ENCODE measurements at places on chromosomes 1 and 21.

- no peak for DNase-seq
Measured at GRCh38 chr1:228833911-228834688, 98.8 kb downstream of the RHOU start.

DNA sequence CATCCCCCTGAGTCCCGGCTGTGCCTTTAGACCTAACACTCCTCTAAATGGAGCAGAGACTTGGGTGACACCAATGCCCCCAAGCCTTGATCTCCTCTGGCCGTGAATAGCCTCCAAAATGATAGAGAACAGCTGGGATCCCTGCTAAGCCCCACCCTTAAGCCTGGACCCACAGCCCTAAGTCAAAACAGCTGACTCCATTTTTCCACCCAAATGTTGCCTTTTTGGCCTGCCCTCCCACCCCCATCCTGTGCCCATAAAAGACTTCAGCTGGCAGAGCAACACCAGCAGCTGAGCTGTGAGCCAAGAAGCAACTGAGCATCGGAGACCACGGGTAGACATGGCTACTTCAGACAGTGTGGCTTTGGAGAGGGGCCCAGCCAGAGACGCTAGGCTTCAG is 420.8 kb downstream of the NPHP4 start:
- no peak for DNase-seq

DNA sequence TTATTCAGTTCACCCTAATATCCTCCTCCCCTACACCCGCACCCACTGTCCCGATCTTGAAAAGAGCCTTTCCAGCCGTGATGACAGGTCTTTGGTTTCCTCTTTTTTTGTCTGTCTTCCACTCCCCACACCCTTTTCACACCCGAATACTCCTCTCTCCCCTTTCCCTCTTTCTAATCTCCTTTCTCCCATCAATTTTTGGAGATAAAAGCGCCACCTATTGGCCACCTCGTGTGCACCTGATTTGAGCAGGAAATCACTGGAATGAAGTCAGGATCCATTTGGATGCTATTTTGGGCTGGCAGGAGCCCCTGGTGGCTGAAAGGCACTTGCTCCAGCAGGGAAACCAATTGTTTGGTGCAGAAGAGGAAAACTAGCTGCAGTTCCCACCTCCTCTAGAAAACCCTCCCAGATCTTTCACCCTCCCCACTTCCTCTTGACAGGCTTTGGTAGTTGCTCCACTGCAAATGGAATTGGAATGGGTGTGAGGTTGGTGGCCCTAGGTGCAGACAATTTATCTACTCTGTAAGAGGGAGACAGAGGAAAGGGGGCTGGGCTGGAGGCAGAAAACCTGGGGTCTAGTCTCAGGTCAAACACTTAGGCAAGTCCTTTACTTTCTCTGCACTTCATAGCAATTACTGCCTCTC is 8.4 kb downstream of the FOXE3 start:
- no peak for DNase-seq

- no peak for DNase-seq
Measured at GRCh38 chr1:85327759-85328158, 51.3 kb upstream of the BCL10 start.

GRCh38 chr1:56436912-56437417 is 142.4 kb downstream of the PLPP3 start:
- DNase-seq: no peak

DNA sequence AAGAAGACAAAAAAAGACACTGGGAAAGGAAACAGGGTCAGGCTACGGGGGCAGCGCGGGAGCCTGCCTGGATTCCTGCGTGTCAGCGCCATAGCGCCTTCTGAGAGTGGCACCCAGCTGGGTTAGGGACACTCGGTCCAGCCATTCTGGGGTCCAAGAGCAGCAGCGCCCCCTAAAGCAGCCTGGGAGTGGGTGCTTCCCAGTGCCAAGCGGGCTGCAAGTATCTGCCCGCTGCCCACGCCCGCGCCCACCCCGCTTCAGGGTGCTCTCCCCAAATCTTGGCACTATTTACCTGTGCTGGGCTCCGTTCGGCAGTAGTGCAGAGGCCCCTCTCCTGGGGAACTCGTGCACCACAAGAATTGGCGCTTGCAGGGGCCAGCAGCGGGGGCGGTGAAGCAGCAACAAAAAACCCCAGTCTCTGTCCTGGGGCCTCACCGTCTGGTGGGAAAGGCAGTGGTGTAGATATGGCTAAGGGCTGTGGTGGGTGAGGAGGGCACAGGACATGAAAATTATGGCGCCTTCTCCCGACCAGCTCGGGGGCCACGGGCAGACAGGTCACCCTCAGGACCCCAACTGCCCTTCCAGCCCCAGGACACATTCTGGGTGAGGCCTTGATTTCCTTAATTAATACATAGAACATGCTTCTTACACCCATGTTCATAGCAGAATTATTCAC is 24.1 kb upstream of the LBR start:
- DNase-seq: no peak

DNA sequence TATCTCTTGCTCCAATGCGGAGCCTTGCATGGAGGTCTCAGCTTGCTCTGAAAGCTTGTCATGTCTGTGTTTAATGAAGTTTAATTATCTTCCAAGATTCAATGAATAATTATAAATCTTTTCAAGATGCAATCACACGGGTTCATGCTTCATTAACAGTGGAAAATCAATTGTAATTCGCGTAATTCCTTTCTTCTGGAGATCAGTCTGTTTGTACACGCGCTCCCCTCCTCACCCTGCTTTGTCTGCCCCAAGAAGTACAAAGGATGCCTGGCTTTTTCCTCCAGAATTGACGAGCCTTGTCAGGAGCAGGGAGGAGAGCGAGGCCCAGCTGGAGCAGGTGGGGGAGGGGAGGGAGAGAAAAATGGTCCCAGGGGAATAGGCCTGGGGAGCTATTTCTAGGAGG is 65.0 kb upstream of the DISP3 start:
- no peak for DNase-seq

- DNase-seq: no peak
Measured at GRCh38 chr1:201013991-201014815, 9.3 kb downstream of the KIF21B start.

GRCh38 chr1:15035236-15035635 is 118.3 kb upstream of the TMEM51 start:
- DNase-seq: no peak
